Right ventricle myocardium superior (tissue), 1 donor: ENCODE measurements at places on chromosomes 5 and 9.

DNA sequence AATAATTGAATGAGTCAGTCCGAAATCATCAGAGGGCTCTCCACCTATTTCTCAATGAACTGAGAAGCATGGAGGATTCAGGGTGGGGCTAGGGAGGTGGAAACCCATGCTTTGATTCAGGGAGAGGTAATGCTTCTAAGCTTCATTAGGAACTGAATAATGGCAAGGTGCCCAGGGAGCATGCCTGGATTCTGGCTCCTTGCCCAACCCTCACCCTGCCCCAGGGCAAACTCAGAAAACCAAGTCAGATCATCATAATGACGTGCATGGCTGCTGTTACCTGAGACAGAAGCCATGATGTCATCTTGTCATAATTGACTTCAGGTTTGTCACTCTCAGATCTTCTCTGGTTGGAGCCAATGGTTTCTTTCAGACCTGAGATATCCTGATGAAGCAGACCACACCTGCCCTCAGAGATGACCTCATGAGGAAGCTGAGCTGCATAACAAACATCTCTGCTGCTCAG, 199.6 kb downstream of the SYK start:
- DNase-seq: no peak

DNA sequence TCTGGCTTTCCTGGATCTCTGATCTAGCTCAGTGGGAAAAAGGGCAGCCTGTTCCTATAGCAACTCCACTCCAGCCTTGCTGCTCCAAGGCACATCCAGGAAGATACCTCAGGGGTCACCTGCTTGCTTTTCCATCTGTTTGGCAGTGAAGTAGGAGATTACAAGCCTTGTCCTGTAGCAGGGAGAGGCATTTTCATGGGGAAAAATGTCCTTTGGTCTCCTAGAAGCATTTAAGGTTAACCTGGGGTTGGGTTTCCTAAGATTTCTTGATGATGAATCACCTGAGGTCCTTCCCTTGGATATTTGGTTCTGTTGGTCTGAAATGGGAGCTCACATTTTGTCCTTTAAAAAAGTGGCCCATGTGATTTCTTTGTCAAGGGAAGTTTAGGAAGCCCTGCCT, 1.5 kb upstream of the TMEM174 start:
- DNase-seq: no peak

DNA sequence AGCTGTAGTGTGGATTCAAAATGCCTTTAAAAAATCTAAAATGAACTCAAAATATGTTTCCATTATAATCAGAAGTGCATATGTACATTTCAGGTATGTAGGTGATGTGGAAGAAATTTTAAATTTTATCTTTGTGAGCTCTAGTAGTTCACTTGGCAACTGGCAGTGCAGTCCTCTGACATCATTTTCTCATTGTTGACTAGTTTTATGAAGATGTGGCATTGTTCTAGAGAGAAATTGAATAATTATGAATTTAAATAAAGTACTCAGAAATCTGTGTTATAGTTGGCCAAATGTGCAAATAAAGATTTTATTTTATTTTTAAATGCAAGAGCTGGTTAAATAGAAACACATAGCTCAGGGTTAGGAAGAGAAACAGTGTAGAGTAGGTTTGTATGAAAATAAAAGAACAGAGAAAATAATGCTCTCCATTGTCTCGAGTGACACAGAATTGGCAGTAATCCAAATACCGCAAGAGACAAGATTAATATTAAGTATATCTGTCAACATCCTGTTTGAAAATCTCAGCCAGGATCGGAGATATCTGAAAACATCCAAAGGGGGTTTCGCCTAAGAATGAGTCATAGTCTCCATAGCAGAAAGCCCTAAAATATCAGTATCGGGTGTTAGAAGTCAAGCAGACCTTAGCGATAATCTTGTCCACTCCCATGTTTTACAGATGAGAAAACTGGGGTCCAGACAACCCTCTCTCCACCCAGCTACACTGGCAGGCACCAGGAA, 189.4 kb downstream of the CCDC192 start:
- no peak for DNase-seq

DNA sequence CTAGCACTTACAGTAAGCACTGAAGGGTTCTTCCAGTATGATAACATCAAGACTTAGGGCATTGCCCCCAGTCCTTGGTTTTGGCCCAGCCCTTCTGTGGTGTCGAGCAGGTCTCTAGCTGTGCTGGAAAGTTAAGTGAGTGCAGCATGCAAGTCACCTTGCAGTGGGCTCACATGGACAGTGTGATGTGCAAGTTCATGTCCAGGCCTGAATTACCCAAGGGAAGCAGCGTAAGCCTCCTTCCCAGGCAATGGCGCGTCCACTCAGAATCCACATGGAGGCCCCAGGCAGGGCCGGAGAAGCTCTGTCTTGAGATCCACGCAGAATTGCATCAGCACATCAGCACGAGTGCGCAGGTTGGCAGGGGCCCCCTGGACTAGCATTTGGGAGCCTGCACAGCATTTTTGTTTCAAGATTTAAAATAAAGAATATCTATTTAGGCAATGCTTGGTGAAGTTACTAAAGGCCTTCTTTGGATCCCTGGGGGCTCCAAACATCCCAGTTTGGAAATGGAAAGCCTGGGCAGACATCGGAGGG, 108.4 kb upstream of the ALDH1B1 start:
- no peak for DNase-seq

GRCh38 chr5:169647566-169647965, 10.5 kb downstream of the DOCK2 start:
- DNase-seq: no peak

DNA sequence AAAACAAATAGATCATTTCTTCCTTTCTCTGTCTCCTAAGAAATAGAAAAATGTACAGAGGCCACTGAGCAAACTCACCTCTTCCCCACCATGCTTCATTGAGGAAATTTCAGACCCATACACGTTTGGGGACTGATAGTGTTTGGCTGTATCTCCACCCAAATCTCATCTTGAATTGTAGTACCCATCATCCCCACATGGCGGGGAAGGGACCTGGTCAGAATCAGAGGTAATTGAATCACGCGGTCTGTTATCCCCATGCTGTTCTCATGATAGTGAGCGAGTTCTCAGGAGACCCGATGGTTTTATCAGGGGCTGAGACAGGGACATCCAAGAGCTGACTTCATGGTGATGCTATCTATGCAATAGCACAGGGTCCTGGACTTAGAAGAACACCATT, 1655.8 kb downstream of the MAT2B start:
- DNase-seq: no peak

- DNase-seq: no peak
These were observed 11.0 kb downstream of the CDH10 start for GRCh38 chr5:24633715-24634325.

GRCh38 chr5:59661311-59661710, 232.2 kb downstream of the PDE4D start:
- no peak for DNase-seq

- no peak for DNase-seq
These were observed 76.7 kb upstream of the GDNF start for GRCh38 chr5:37916525-37916924.

DNA sequence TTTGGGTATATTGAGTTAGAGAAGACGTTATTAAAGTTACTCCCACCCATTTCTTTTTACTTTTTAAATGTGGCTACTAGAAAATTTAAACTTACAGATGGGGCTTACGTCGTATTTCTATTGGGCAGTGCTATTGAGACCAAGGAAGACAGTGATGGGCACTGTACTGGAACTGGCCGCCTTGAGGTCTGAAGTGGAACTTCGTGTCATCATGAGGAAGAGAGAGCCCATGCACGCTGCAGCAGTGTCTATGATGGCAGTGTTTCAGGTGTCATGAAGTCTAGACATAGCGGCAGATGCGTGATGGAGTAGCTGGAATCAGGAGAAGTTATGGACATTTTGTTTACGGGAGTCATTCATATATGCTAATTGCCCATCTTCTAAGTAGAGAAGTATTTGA, 143.7 kb downstream of the LRRC70 start:
- no peak for DNase-seq

- DNase-seq: no peak
These were observed 555.5 kb downstream of the CDH9 start for GRCh38 chr5:26482810-26483375.

DNA sequence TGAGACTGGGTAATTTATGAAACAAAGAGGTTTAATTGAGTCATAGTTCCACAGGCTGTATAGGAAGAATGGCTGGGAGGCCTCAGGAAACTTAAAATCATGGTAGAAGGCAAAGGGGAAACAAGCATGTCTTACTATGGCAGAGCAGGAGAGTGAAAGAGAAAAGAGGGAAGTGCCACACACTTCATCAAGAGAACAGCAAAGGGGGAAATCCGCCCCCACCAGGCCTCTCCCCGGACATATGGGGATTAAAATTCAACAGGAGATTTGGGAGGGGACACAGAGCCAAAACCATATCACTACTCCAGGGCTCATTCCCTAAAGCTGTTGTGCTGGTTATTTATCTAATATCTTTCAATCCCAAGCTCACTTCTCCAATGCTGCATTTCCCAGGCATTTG, 50.2 kb upstream of the NR3C1 start:
- no peak for DNase-seq

DNA sequence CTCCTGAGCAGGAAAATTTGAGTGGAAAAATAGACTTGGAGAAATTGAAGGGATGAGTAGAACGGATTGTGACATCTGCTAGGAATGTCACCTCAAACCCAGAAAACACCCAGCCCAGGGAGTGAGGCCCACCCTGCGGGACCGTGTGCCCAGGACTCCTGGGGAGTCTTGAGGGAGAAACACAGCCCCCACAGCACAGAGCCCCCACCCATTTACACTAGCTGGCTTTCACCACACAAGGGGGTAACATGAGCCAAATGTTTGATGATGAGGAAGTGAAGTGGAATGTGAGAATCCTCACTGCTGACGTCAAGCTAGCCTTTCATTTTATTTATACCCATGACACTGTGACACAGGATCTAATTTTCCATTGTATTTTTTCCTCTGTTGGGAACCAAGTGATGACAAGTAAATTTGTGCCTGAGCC, 42.8 kb upstream of the PDE8B start:
- DNase-seq: no peak

DNA sequence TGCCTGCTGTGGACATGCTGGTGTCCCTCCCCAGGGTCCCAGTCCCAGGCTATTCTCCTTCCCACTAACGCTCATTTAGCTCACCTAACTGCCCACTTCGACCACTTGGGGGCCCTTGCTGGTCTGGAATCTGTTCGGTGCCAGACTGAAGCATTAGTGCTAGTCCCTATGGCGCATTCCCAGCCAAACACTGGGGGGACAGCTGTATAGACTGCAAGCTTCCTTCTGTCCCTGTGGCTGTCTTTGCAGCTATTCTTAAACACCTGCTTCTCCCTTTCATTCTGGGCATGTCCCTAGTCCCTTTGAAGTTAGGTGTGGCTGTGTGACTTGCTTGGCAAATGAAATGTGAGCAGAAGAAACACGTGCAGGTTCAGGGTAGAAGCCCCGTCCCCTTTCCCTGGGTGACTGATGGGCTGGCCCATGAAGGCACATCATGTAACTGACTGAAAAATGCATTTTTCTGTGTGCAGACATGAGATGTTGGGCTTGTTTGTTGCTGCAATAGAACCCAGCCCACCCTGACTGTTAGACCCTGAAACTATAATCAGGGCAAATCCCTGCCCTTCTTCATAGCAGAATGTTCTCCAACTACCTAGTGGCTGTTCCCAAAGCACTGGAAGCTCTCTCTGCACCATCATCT, 134.4 kb downstream of the BARX1 start:
- DNase-seq: no peak

DNA sequence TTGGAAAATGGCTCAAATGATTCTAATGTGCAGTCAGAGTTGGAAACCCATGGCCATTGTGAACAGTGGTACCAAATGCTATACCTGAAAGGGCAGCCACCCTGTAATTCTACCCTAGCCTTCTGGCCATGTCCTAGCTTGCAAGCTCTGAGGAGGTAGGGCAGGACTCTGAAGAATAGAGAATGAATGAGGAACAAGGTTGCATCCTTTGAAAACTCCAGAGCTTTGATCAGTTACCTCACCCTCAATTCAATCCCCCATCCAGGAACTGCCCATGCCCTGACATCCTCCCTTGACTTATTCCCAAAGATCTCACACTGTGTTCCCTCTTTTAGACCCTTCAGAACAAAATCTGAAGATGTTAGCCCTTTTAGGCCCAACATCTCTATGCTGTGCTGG, 17.8 kb upstream of the ERMP1 start:
- DNase-seq: no peak

DNA sequence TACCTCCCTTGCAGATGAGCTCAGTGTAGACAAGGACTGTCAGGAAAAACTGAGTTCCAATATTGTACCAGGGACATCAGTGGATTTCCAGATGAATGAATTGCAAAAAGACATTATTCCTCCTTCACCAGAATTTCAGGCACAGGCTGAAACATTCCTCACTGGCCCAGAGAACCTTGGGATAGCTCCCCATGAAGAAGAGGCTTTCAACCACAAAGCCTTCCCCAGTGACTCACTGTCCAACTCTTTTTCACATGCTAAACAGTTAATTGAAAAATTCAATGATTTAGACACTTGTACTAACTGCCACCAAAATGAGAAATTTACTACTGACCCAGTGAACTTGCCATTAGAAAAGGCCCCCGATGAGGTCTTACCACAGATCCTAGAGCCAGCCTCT, 144.5 kb downstream of the UNC13B start:
- DNase-seq: no peak

DNA sequence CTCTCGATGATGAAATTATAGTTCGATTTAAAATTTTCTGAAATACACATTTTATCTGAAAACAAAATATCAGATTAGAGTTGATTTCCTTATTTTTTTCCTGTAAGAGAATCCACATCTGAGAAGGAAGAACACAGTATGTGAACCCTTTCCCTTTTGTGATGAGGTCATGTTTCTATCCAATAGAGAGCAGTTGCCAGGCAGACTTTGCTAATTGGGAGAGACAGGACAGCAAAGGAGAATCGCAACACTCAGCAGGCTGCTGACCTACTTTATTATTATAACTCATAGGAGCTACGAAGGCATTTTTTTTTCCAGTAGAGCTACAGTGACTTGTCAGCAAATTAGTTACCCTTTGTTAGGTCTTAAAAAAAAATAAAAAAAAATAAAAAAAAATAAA, 242.1 kb downstream of the HCN1 start:
- no peak for DNase-seq

DNA sequence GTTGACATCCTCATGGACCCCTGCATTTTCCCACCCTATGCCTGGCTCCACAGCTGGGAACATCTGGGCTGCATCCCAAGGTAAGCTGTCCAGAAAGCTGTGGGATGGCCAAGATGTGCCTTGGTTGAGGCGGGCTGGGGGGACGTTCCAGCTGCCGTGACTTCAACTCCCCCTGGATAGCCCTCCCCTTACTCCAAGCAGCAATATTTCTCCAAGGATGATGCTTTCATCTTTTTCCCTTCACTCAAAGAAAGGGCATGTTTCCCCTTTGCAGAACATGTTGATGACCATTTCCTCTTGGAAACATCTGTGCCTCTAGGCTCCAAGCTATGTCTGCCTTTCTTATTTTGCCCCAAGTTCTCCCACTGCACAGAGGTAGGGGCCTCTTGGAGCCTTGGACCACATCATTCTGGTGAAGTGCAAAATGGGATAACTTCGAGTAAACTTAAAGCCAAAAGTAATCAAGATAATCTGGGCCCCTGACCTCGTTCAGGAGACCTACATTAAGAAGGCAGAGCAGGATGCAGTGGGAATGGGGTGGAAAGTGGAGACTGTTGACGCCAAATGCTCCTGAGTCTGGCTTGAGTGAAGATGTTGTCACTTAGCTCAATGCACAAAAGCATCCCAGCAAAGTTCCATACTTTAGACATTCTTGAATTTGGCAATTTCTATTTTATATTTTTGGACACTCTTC, 175.2 kb downstream of the GAS1 start:
- no peak for DNase-seq
